Stimulated activated CD8-positive, alpha-beta memory T cell treated with anti-CD3 and anti-CD28 coated beads, Interleukin-2, amount 100 ng/mL, for 48 hours (primary cell): ENCODE measurements at places on chromosomes 1 and 21.

GRCh38 chr1:80448081-80448480 lies 1352.7 kb upstream of the ADGRL2 start:
- DNase-seq, result no peak

DNA sequence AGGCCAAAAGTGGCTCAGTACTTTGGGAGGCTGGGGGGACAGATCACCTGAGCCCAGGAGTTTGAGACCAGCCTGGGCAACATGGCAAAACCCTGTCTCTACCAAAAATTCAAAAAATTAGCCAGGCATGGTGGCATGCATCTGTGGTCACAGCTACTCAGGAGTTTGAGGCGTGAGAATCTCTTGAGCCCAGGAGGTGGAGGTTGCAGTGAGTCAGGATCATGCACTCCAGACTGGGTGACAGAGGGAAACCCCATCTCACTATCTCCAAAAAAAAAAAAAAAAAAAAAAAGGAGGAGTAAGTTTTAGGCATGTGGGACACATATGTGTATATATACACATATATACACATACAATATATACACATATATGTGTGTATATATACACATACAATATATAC lies 165.3 kb upstream of the DPYD start:
- no peak for DNase-seq

GRCh38 chr1:41101950-41102607 lies 80.6 kb upstream of the SLFNL1 start:
- no peak for DNase-seq

GRCh38 chr1:170800812-170801211 lies 134.5 kb upstream of the MROH9 start:
- DNase-seq, result no peak

- DNase-seq, result no peak
Measured at GRCh38 chr1:104574620-104575019, 824.9 kb downstream of the AMY1C start.

DNA sequence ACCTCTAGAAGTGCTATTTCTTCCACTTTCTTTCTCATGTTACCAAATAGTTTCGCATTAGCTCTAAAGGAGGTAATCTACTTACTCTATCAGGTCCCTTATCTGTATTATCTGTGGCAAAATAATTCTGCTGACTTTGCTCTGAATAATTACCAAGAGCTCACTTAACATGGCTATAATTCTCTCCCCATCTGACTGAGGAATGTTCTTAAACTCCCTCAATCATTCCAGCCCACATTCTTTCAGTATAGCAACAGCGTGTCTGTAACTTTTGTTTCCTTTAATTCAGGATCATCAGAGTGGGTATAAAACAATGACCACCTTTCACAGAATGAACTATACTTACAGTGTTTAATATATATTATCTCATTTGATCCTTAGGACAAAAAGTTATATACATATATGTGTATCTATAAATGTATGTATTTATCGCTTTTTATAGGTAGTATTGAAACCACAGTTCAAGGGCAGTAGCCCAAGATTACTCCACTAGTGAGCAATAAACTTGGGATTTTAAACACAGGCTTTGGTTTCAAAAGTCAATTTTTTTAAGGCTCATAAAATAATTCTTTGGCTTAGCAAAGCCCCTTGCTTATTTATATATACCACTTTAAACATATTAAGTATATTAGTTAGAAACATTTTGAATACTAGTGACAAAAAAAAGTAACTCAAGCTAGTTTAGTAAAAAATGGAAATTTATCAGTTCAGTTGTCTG lies 36.1 kb upstream of the ST6GALNAC3 start:
- DNase-seq, result no peak

DNA sequence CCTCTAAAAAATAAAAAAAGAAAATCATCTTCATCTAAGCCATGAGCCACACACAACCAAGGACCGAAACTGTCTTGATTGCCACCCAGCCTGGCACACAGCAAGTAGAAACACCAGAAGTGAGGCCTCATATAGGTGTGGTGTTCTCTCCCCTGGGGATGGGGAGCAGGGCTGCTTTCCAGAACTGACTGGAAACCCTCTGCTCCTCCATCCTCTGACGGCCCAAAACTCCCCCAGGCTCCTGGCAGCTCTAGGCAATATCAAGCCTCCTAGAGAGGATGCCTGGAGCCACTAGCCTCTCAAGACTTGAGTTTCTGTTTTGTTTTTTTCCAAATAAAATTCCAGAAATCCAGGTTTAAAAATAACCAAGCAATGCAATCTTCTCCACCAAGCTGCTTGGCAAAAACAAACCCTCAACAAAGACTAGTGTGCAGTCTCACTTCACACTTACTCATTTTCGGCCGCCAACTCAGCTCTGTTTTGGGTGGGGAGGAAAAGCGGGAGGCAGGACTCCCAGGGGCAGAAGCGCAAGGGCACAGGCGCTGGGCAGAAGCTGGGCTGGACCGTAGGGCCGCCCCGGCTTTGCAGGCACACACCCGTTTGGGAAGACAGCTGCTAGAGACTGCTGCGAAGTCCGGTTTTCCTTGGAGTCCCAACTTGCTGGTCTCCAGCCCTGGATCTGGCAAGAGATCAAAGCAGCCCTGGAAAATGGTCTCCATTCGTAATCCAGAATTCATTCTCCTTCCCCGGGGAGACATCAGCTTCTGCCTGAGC lies 78.2 kb upstream of the CAPZB start:
- no peak for DNase-seq

GRCh38 chr1:205348554-205349487 lies 7.9 kb downstream of the KLHDC8A start:
- DNase-seq, result no peak

GRCh38 chr1:64192290-64192689 lies 11.1 kb upstream of the UBE2U start:
- no peak for DNase-seq

DNA sequence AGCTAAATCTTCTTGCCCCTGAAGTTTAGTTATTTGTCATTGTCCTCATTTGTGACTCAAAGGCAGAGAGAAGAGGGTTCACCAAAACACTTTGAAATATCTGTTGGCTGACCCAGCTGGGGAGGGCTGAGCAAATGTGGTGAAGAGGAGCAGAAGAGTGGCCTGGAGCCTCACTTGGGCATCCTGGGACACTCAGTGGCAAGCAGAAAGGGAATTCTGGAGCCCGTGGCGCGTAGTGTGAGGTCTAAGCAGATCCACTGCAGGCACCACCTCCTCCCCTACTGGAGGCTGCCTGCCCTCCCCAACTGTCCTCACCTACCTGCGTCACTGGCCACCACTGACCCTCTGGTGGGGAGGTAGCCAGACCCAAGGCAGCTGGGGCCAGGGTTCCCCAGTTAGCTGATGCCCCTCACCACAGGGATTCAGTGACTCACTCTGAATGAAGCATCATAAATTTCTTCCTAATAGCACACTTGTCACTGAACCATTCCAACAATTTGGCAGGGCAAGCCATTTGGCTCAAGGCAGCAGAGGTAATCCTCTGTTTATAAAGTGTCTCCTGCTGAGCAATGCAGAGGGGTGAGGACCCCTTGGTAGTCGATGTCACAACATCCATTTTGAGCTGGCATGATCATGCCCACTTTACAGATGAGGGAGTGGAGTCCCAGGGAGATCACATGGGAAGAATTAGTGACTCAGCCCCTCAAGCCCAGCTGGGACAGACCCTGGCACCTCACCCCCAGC lies 80.3 kb downstream of the NENF start:
- no peak for DNase-seq

- no peak for DNase-seq
Measured at GRCh38 chr1:223811634-223812101, 34.1 kb downstream of the TP53BP2 start.

GRCh38 chr1:100265562-100265930 lies 470 bp upstream of the RTCA start:
- no peak for DNase-seq

- DNase-seq, result no peak
Measured at GRCh38 chr1:17075470-17076255, 21.8 kb upstream of the SDHB start.

GRCh38 chr1:75522389-75522788 lies 88.5 kb downstream of the SLC44A5 start:
- no peak for DNase-seq

- no peak for DNase-seq
Measured at GRCh38 chr21:38628349-38628748, 130.1 kb upstream of the ERG start.

GRCh38 chr1:169924829-169925228 lies 31.1 kb upstream of the SCYL3 start:
- no peak for DNase-seq
